Activated T-helper 2 cell treated with anti-CD3 and anti-CD28 coated beads, Interferon-gamma antibody, Interleukin-2, Interleukin-4, amounts not matched to agents 10 μg/mL and 5 μg/mL and 100 μg/mL, durations not matched to agents 14 hours and 24 hours and 36 hours (primary cell): ENCODE measurements at places on chromosomes 6 and 20. TPM values are rescaled to one million over a fixed set of nuclear protein-coding genes. Genes with fewer than 3 reads are reported as not detected.

SLC22A7 gene
- not detected in 2 replicates for total RNA-seq

LY86 gene
- total RNA-seq, result 0.55 and 0.57 TPM in 2 replicates

INSM1 gene
- total RNA-seq, result 31.5 and 32.1 TPM in 2 replicates

VWA7 gene
- total RNA-seq, result 5.6 and 5.9 TPM in 2 replicates

TBXT gene
- not detected in 2 replicates for total RNA-seq

PHIP gene
- total RNA-seq, result 35.2 TPM in 2 replicates

PPP1R3G gene
- total RNA-seq, result 0.11 and 0.16 TPM in 2 replicates

SLC22A2 gene
- not detected in 2 replicates for total RNA-seq

LHFPL5 gene
- total RNA-seq, result not detected in 2 replicates

C6orf58 gene
- total RNA-seq, result not detected in 2 replicates

FAM110A gene
- total RNA-seq, result 12.7 and 12.8 TPM in 2 replicates

CENPW gene
- total RNA-seq, result 54.7 and 54.8 TPM in 2 replicates

PSORS1C1 gene
- not detected in 2 replicates for total RNA-seq

SLC35F1 gene
- 0.09 TPM in 1 of 2 replicates, not detected in the other for total RNA-seq

COL9A1 gene
- not detected in 2 replicates for total RNA-seq

SLC35D3 gene
- not detected in 2 replicates for total RNA-seq

TREM2 gene
- total RNA-seq, result not detected in 2 replicates

CLVS2 gene
- not detected in 2 replicates for total RNA-seq

EFCAB8 gene
- 0.37 and 0.52 TPM in 2 replicates for total RNA-seq

SLC17A9 gene
- 20.2 and 21.4 TPM in 2 replicates for total RNA-seq

BMP7 gene
- total RNA-seq, result not detected in 2 replicates

FAM83D gene
- total RNA-seq, result 15.4 and 15.6 TPM in 2 replicates

AIF1 gene
- total RNA-seq, result 71.8 and 78.2 TPM in 2 replicates

HLA-DQB2 gene
- total RNA-seq, result 0.25 and 0.30 TPM in 2 replicates

DEFB132 gene
- not detected in 2 replicates for total RNA-seq

ENPP4 gene
- 5.4 TPM in 2 replicates for total RNA-seq

BMP6 gene
- total RNA-seq, result 0.78 and 1.1 TPM in 2 replicates

PRRT1 gene
- 0.27 TPM in 1 of 2 replicates, not detected in the other for total RNA-seq

RAB32 gene
- total RNA-seq, result 2.4 and 2.7 TPM in 2 replicates

BLCAP gene
- 24.2 and 26.3 TPM in 2 replicates for total RNA-seq

CD24 gene
- 1.5 and 2.0 TPM in 2 replicates for total RNA-seq

ADGRF5 gene
- not detected in 2 replicates for total RNA-seq

GSTA4 gene
- total RNA-seq, result 69.7 and 70.2 TPM in 2 replicates

VSX1 gene
- total RNA-seq, result not detected in 2 replicates

GSTA3 gene
- total RNA-seq, result not detected in 2 replicates

ID4 gene
- total RNA-seq, result not detected in 2 replicates

SEL1L2 gene
- not detected in 2 replicates for total RNA-seq

C6orf141 gene
- total RNA-seq, result not detected in 2 replicates

POPDC3 gene
- total RNA-seq, result not detected in 2 replicates

EYS gene
- not detected in 2 replicates for total RNA-seq

HCRTR2 gene
- not detected in 2 replicates for total RNA-seq

MYB gene
- 82.5 and 84.5 TPM in 2 replicates for total RNA-seq

GJA10 gene
- total RNA-seq, result 0.11 and 0.32 TPM in 2 replicates

CCM2L gene
- total RNA-seq, result not detected in 2 replicates

DUSP15 gene
- total RNA-seq, result not detected in 2 replicates

DEFB124 gene
- not detected in 2 replicates for total RNA-seq

PREX1 gene
- 80.3 and 83.9 TPM in 2 replicates for total RNA-seq

NANP gene
- total RNA-seq, result 7.9 and 9.1 TPM in 2 replicates

PM20D2 gene
- total RNA-seq, result 14.8 and 15.3 TPM in 2 replicates

UBE2C gene
- 142 and 145 TPM in 2 replicates for total RNA-seq

OR2H1 gene
- not detected in 2 replicates for total RNA-seq

SPTLC3 gene
- 0.68 and 0.80 TPM in 2 replicates for total RNA-seq

TINAG gene
- not detected in 2 replicates for total RNA-seq

MRPL2 gene
- total RNA-seq, result 76.0 and 76.6 TPM in 2 replicates

RAET1L gene
- total RNA-seq, result not detected in 2 replicates

SAMD5 gene
- 0.48 and 0.67 TPM in 2 replicates for total RNA-seq

RIPPLY2 gene
- not detected in 2 replicates for total RNA-seq

APCDD1L gene
- total RNA-seq, result not detected in 2 replicates

NKX2-2 gene
- total RNA-seq, result not detected in 2 replicates
